Activated CD4-positive, alpha-beta T cell treated with anti-CD3 and anti-CD28 coated beads for 4 hours (primary cell): ENCODE measurements at places on chromosomes 11 and 22.

- DNase-seq, result peak; percentile 31
These were observed at the start of gene LGALS1 for GRCh38 chr22:37674951-37675929. LGALS1 (plus strand) TSS chr22:37675636; CDS start chr22:37675703, 67 bp downstream.

GRCh38 chr22:47144076-47144765 lies 381.8 kb downstream of the TBC1D22A start:
- DNase-seq, result no peak

GRCh38 chr22:36277482-36278291 lies 24.8 kb downstream of the APOL1 start:
- peak; percentile 62 for DNase-seq

GRCh38 chr22:17079572-17079971 lies 5.2 kb upstream of the IL17RA start:
- no peak for DNase-seq

- no peak for DNase-seq
These were observed 5.0 kb upstream of the LRFN4 start for GRCh38 chr11:66851698-66852465.

GRCh38 chr11:104051778-104052177 lies 15.3 kb downstream of the DDI1 start:
- DNase-seq, result no peak

DNA sequence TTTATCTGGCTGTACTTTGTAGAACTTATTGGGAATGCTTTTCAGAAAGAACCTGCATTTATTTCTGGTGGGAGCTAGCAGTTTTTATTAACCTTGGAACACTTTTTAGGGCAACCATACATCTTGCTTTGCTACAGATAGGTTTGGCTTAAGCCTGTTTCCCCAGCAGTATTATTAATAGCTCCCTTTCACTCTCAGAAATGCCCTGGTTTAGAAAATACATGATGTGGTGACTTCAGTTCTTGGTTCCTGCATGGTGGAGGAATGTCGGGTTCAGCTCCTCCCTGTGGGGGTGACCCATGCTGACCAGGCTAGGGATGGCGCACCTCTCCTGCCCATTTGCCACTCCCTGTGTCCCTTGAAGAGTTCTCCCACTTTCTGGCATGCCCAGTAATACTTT lies 28.2 kb downstream of the ZBED4 start:
- DNase-seq, result no peak

DNA sequence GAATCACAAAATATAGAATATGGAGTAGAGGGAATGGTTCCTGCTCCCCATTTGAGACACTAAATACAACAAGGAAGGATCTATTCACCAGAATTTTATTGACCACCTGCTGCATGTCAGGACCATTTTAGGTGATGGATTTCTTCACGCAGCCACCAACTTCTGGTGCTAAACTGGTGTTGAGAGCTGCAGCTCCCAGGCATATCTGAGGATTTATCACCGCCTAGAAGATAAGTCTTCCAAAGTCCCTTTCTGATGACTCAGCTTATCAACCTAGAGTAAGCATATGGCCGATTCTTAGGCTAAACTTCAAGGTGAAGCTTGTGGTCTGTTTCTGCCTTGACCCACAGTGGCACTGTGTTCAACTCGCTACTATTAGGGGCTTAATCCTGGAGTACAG lies 6.7 kb downstream of the DDI1 start:
- DNase-seq, result no peak

DNA sequence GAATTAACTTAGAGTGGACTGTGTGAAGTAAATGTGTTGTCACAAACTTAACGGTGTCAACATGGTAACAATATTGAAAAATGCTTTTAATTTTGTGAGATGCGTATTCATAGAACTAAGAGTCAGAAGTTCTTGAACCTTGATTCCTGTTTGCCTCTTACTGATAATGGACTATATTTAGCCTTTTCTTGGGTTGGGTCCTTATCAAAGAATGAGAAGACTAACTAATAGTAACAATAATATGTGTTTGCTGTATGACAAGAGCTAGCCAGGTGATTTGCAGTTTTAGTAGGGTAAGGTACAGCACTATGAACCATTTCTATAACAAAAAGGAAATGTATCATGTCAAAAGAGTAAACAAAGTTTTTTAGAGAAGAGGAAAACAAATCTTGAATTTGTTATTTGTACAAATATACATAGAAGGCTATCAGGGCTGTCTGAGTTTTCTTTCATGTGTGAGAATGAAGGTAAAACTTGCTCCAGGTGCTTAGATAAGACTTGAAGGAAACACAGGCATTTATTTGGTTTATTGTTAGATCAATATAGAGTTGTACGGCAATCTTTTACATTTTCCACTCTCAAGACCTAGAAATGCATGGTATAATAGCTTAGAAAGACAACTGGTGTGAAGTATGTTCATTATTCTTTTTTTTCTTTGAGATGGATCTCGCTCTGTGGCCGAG lies 74.1 kb downstream of the PACS1 start:
- DNase-seq, result no peak

GRCh38 chr11:46421257-46421880 lies 29.8 kb upstream of the CHRM4 start:
- DNase-seq, result no peak

- no peak for DNase-seq
These were observed 23.6 kb downstream of the TSKU start for GRCh38 chr11:76806608-76807205.

DNA sequence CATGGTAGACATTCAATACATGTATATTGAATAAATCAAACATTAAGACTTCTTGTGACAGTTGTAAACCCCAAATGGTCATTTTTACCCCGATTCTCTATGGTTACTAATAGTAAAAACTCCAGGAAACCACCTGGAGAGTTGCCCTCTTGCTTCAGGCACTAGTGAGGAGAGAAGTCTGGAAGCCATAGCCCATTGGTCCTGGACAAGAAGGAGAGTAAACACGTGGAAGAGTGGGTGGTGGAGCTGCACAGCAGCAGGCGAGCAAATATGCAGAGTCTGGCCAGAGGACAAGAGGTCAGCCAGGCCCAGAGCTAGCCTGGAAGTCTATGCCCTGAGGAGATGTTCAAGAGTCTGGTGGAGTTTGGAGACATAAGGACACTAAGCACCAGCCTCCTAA lies 17.7 kb downstream of the DCHS1 start:
- DNase-seq, result no peak

GRCh38 chr11:69173925-69174581 lies 18.3 kb downstream of the SMIM38 start:
- no peak for DNase-seq

DNA sequence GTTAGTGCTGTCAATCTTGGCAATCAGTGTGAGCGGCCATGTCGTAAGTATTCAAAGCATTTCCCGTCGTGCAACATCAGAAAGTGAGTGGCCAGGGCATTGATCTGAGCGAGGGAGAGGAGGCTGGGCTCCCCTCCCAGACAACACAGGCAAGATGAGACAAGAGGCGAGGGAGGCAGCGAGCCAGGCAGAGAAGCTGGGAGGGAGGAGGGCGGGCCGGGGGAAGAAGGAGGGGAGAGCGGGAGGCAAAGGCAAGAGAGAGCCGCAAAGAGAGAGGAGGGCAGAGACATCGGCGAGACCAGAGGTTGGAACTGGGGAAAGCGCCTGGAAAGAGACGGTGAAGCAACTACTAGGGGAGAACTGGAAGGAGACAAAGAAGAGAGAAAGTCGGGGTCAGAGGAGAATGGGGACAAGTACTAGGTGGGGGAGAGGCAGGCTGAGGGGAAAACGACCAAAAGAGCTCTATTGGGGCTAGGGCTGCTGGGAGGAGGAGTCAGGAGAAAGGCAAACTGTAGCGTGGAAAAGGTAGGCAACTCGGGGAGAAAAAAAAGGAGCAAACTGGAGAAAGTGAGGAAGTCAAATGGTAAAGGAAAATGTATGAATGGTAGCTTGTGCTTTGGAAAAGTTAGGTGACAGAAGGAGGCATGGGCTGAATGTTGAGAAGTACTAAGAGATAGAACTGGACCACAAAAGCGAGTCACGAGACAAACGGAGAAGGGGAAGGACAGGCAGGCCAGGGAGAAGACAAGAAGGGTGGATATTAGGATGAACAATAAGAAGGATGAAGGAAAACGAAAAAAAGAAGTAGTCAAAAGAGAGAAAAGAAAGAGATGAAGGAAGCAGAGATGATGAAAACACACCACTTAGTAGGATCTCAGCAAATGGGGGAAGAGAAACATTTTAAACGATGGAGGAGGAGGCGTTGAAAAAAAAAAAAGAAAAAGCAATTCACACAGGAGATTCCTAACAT lies 130.5 kb upstream of the C11orf58 start:
- no peak for DNase-seq

GRCh38 chr11:118168751-118169150 lies 7.7 kb downstream of the SCN2B start:
- DNase-seq, result no peak

DNA sequence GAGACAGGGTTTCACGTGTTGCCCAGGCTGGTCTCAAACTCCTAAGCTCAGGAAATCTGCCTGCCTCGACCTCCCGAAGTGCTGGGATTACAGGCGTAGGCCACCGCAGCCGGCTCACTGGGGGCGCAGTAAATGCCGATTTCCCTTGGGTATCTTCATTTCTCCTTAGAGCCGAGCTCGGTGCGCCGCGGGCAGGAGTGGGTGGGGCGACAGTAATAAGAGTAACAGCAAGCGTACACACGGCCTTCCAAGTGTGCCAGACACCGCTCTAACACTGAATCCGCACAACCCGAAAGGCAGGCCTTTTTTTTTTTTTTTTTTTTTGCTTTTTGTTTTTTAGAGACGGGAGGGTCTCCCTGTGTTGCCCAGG lies 500 bp upstream of the ADSL start:
- peak; percentile 62 for DNase-seq

GRCh38 chr11:76185511-76185910 lies 20.8 kb downstream of the WNT11 start:
- no peak for DNase-seq

- no peak for DNase-seq
These were observed 61.1 kb downstream of the LINC01488 start for GRCh38 chr11:69542314-69543168.

GRCh38 chr11:108873941-108874340 lies 209.1 kb downstream of the DDX10 start:
- DNase-seq, result no peak

DNA sequence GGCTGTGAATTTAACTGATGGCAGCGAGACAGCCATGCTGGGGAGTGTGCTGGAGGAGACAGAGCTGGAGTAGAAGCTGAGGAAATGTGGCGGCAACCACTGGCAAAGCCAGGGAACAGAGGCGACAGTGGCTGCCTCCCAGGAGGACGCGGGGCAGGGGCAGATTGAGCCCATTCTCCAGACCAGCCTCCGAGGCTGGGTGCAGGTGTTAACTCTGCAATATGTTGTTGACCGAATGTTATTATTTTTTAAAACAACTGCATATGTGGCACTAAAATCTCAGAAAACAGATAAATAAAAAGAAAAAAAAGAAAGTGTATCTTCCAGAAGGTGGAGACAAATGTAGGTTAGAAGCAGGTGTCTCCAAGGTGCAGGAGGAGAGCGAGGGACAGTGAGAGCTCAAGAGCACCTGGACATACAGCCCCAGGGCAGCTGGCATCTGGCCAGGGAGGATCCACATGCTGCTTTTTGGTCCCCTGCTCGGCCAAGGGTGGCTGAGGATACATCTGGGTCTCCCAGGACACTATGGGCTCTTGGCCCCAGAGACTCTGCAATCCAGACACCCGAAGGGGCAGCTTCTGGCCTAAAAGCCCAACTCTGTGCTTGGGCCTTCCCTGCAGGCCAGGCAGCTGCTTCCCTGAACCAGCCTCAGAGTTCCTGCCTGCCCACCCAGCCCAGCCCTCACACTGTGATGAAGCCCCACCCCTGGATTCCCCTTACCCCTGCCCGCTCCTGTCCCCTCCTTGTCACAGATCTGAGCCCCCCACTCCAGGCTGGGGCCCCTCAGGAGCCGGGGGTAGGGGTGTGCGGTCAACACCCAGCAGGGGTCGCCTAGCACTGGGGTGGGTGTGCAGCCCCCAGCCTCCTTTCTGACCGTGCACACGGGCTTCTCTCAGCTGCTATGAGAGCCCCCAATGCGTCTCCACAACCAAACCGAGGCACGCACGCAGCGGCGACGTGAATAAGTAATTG lies 12.9 kb downstream of the RTN4R start:
- DNase-seq, result no peak

DNA sequence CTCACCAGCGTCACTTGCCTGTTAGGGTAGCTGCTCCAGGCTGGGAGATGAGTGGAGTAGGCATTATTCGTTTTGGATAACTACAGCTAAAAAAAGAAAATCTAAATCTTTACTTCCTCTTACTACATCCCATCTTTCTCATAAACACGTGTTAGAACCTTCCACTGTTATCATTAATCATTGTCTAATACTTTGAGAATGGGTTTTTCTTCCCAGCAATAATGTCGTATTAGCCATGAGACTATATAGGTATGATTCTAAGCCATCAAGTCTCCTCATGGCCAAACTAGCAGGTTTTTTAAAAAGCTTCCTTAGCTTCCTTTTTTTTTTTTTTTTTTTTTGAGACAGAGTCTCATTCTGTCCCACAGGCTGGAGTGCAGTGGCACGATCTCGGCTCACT lies 3.9 kb upstream of the TEF start:
- no peak for DNase-seq
